ENCODE measurements at places on chromosomes 3 and 15.

GRCh38 chr15:74847432-74847831, 4.5 kb upstream of the ULK3 start:
- DNase-seq, result no peak

DNA sequence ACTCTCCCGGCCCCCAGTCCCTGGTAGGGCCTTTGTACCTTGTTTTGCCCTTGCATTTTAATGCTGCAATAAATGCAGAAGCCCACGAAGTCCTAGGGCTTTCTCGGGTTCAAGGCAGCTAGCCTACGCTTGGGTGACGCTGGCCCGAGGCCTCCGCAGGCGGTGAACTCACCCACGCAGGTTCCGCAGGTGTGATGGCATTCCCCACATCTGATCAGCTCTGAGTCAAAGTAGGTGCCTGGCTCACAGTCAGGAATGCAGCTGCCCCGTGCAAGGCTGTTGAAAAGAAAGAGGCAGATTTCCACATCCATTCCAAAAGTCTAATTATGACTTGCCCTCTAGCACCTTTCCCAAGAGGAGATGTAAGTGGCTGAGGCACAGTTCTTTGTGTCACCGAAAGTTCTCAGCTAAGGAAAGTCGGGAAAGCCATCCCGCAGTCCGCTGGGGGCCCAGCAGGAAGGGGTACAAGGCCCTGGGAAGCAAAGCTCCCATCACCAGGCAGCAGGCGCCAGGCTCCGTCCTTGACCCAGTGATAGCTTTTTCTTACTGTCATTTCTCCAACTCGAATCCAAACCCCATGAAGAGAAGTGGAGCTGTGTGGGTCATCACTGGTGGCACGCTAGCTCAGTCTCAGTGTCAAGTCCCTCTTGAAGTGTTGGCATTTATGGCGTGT, 23.2 kb upstream of the SNRPA1 start:
- DNase-seq, result no peak

DNA sequence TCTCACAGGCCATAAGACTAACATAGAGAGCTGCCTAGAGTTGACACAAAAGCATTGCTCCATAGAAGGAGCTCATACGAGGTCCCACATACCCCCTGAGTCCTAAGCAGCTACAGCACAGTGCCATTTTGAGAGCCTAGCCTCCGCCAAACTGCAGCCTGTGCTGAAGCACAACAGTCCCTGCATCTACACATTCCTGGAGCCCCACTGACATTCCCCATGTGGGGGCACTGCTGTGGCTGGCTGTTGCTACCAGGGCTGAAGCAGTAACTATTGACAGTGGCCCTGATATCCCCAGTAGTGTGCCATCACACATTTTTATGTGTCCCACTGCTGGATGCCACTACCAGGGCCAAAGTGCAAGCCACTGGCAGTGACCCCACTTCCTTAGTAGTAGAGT, 80.3 kb downstream of the CERS3 start:
- no peak for DNase-seq

GRCh38 chr3:81500039-81500438, 261.4 kb downstream of the GBE1 start:
- no peak for DNase-seq

DNA sequence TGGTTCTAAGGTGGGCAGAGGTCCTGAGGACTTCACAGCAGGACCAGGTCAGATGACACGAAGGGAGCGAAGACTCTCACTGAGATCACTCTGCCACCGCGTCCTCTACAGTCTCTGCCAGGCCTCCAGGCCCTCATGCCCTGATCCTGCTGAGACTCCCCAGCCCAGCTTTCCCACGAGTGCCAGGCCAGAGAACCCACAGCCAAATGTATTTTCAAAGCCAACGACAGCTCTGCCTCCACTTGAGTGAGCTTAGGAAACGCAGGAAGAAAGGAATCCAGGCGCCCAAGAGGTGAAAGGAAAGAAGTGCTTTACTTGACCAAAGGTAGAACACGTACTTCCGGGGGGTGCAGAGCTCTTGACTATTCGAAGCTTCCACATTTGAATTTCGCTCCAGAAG, 275.0 kb downstream of the XXYLT1 start:
- no peak for DNase-seq

DNA sequence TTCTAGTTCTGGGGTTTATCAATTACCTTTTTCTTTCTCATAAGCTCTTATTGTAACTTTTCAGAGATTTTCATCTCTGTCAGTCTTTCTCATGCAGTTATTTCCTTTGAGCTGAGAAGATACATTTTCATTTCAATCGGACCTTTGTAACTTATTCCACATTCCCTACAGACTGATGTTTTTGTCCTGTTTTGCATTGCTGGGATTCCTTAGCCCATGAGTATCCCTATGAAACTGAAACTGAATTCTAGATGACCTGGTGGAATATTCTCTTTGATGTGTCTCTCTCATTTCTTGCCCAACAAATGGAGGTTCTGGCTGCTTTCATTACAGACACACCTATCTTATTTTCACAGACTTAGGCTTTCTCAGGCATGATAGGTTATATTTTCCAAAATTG, 10.5 kb upstream of the EPHA6 start:
- no peak for DNase-seq

- no peak for DNase-seq
Observed at GRCh38 chr3:12027184-12027846, 23.1 kb downstream of the SYN2 start.

DNA sequence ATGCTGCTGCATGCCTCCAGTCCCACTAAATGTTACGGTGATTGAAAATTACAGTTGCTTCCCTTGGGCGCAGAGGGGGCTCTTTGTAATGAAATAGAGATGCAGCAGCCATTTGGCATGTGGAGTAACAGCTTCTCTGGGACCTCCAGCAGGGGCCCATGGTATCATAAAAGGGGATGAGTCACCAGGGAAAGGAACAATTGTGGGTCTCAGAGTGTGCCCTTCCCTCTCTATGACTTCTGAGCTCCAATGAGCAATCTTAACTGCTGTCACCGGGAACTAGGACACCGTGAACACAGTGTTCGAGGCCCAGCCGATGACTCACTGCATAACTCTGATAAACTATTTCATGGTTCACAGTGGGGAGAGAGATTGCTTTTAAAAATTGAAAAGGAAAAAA, 164.8 kb upstream of the NUDT16 start:
- peak; percentile 3 for DNase-seq

DNA sequence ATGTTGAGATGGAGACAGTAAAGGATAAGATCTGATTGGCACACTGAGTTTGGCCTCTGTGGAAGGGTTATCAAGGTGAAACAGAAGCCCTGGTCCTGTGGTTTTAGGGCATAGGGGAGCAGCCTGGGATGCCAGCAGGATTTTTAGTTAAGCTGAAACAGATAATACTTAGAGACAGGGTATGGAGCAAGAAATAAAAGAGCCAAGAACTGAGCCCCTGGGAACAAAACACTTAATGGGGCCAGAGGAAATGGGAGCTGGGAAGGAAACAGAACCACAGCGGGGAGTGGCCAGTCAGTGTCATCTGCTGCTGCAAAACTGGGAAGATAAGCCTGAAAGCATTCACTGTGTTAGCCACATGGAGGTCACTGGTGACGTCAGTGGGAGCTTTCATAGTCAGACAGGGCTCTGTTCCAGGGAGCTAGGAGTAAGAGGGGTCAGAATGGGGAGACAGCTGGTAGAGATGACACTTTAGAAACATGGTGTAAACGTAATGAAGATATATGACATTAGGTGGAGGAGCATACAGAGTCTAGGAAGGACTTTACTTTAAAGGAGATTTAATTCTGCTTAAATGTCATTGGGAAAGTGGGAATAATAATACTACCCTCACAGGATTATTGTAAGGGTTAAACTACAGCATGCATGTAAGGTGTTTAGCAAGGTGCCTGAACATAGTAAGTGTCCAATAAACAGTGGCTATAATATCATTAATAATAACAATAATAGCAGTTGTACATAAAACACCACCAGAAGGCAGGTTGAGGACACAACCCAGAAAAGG, 172.7 kb upstream of the CTNNB1 start:
- no peak for DNase-seq

- peak; percentile 61 for DNase-seq
Observed at GRCh38 chr3:50260027-50260941, 8.7 kb upstream of the SEMA3B start.

- DNase-seq, result peak; percentile 66
Observed at GRCh38 chr3:102156426-102156825, 278.4 kb upstream of the ZPLD1 start.

- DNase-seq, result peak; percentile 54
Observed at GRCh38 chr3:56761887-56762651, 39.7 kb downstream of the ARHGEF3 start.

DNA sequence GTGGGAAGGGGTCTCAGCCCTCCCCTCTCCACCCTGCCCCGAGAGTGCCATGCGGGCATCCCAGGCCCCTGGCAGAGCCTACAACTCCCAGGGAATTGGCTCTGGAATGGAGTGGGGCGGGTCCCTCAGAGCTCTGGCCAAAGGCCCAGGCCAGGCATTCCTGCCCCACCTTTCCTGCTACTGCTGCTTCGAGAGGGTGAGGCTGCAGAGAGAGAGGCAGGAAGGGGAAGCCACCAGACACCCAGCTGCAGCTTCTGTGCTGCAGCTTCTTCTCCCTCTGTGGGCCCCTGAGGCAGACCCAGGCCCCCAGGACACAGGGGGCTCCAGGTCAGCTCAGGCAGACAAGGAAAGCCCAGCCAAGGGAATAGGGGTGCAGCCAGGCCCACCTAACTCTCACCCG, 2.7 kb downstream of the ALS2CL start:
- DNase-seq, result no peak

- no peak for DNase-seq
Observed at GRCh38 chr3:50259432-50260026, 9.4 kb upstream of the SEMA3B start.

Measured in amniotic stem cell (primary cell).